Spleen (tissue), 13 donors: ENCODE measurements at places on chromosomes 6 and 20.

DNA sequence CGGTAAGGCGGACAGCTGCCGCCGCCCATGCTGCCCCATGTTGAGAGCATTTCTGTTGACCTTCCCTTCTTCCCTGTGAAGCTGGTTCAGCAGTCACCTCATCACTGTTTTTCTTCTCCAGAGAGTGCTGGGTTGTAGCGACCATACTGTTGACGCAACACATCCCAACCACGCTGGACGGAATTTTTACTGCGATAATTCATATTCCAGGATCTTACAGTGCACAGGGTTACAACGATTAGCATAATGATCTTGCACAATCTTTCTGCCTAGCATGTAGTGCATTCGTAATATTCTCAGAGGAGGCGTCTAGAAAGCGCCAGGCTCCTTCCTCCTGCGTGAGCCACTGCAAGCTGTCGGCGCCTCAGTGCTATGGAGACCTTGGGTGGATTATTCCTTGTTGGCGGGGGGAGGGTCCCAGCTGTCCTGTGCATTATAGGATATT is 137.0 kb downstream of the MTHFD1L start:
- no peak for DNase-seq

DNA sequence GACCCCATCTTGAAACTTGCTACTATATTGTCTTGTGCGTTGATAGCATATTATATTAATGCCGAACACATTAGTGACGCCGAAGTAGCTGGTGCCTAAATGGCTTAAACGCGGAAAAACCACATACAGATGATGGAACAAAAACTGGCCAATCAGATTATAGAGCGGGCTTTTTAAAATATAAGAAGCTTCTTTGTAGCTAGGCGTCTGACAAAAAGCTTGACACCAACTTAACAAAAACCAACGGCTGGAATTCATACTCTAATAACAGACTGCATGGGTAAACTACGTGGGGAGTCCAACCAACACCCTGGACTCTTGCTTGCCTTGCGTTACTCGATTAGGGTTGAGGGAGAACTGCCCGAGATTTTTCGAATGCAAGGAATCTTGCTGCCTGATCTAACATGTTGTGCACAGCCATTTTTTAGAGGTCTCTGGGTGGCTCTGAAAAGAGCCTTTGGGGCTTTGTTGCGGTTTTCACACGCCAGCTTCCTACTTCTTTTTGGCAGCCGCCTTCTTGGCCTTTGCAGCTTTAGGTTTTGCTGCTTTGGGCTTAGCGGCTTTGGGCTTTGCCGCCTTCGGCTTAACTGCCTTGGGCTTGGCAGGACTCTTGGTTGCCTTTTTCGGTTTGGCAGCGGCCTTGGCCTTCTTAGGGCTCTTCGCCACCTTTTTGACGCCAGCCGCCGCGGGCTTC is 45.7 kb downstream of the OR2B2 start:
- DNase-seq, result no peak

- no peak for DNase-seq
Observed at GRCh38 chr6:112760831-112761230, 413.7 kb downstream of the RFPL4B start.

- DNase-seq, result no peak
Observed at GRCh38 chr6:10269814-10270472, 144.9 kb downstream of the TFAP2A start.

DNA sequence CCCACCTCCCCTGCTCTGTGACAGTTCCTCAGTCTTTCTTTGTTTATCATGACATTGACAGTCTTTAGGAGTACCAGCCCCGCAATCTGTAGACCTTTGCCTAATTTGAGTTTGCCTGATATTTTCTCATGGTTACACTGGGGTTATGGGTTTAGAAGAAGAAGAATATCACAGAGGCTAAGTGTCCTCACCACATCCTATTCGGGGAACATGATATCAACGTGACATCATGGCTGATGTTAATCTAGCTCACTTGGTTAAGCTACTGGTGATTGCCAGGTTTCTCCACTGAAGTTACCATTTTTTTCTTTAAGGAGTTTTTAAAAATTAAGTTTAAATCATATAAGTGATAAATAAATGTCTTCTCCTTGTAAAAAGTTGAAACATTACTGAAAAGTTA is 127.5 kb downstream of the CEP57L1 start:
- DNase-seq, result no peak

DNA sequence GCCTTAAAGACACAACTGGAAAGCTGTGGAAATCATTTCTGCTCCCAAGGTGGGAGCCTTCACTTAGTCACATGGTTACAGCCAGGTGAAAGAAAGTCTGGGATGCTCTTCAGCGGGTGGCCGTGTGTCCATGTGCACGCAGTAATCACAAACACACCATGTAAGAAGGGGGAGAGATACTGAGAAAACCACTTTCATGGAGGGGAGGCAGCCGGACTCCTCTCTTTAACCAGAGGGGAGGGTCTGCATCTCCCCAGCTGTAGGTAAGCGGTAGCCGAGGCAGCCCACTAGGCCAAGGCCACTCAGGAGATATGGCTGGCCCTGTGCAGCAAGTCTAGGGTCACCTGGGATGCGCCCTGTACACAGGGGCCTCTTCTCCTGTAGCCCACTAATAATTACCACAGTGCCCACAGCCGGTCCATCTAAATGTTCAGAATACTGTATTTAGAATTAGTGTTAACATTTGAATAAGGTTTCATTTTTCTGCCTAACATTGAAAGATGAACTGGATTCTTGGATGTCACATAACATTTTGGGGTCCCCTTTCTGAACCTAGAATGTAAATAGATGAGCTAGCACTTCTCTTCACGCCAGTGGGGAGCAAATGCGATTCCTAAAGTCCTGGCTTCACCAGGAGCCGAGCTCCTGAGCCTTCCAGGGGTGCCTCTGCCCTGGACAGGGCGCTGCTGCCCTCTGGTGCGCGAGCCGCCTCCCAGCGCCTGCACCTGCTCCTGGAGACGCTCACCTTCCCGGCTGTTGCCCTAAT is 15.9 kb downstream of the GPR31 start:
- peak; percentile 90 for DNase-seq

GRCh38 chr6:100808638-100809275 is 72.4 kb downstream of the ASCC3 start:
- DNase-seq, result no peak

DNA sequence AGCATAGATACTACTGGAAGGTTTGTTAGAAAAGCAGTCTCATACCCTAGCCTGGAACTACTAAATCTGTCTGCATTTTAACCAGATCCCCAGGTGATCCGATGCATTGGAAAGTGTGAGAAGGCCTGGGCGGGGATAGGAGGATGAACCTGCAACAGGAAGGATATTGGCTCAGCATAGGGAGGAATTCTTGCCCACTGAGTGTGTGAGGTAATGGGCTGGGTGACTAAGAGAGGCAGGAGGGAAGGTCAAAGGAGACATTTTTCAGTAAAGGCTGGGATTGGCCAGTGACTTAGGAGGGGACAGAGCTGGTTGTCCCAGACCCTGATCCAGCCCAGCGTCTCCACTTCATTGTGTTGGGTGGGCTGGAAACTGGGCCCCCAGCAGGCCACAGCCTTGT is 191.0 kb upstream of the LRFN2 start:
- no peak for DNase-seq

- DNase-seq, result no peak
Observed at GRCh38 chr20:32037929-32038328, 14.1 kb upstream of the HCK start.

GRCh38 chr6:135796643-135797305 is 54.7 kb upstream of the PDE7B start:
- no peak for DNase-seq

DNA sequence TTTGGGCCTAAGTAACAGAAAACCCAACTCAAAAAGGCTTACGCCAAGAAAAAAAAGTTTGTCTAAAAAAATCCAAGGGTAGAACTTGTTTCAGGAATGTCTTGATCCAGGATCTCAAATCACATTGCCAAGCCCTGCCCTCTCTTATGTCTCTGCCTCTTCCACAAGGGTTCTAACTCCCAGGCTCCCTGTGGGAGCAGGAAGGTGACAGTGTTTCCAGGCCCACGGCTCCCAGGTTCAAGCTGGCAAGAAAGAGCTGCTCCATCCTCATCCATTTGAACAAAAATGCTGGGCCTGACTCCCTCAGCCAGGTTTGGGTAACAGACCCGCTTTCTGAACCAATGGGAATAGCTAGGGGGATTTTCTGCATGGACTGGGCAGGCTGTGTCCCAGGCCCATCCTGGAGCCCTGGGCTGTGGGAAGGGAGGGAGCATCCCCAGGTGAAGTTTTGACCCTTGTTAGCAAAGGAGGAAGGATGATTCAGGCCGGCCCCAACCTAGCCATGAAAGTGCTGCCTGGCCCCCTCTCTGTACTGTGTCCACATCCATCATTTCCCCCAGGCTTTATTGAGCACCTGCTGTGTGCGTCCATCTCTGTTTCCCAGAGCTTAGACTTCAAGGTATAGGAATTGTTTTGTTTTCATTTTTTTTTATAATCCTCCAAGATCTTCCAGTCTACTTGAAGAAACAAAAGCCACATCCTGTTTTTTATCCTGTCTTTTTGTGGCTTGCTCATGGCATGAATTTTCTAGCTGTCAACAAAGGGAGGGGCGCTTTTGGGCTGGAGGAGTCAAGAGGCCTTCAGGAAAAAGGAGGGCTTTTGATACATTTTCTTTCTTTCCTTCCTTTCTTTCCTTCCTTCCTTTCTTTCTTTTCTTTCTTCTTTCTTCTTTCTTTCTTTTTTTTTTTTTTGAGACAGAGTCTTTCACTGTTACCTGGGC is 159.8 kb downstream of the TFAP2C start:
- DNase-seq, result no peak

GRCh38 chr6:133259561-133259960 is 18.4 kb downstream of the EYA4 start:
- DNase-seq, result no peak

DNA sequence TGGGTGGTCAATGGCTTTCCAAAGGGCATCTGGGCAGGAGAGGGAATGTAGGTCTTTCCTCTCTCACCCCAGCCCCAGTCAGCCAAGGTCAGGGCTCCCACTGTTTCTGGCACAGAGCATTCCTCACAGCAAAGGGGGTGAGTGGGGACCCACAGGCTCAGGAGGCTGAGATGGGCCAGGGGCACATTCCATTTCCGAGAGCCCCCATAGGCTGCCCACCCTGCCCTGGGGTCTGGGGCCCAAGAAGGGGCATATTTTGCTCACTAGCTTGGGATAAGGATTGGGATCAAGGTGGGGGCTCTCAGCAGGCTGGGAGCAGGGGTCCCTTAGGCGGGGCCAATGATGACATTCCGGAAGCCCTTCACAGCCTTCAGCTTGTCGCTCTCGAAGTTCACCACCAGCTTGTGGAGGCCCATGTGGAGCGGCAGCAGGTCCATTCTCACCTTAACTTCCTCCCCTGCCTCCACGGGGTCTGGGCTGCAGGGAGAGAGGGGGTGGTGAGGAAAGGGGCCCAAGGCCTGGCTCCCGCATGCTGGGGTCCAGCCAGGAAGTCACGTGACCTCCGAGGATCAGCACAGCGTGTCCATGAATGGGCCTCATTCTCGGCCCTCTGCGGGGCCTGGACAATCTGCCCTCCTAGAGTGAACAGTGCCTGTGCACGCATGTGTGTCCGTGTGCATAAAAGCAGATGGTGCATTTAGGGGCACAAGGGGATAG is 35.0 kb downstream of the TGM2 start:
- DNase-seq, result peak; percentile 37

GRCh38 chr6:75103431-75103830 is 102.4 kb downstream of the COL12A1 start:
- DNase-seq, result no peak

GRCh38 chr6:170139531-170139930 is 151.3 kb downstream of the DLL1 start:
- DNase-seq, result peak; percentile 52

- DNase-seq, result no peak
Observed at GRCh38 chr6:169707772-169708171, 5.8 kb downstream of the C6orf120 start.

DNA sequence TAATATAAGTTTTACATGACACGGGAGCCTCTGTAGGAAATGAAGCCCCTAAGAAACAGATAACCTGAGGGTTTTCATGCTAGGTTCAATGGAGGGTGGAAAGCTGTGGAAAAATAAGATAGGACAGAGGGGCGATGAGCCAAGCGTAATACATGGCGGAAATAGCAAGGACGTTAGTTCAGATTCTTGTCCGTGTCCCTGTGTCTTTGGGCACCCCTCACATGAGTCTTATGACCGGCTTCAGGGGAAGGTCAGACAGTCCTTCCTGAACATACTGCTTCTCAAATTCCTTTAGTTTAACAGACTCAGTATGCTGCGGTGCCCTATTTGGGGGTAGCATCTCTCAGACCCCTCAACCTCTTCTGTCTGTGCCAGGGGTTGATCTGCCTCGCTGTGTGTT is 20.8 kb downstream of the EFCAB8 start:
- DNase-seq, result no peak

DNA sequence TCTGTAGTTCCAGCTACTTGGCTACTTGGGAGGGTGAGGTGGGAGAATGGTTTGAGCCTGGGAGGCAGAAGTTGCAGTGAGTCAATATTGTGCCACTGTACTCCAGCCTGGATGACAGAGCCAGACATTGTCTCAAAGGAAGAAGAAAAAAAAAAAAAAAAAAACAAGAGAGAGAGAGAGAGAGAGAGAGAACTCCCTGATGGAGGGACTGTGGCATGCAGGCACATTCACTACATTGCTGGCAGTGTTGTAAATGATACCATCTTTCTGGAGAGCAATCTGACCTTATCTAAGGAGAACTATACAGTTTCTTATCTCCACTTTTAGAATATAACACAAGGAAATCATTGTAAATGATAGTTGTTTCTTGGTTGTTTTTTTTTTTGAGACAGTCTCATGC is 85.1 kb downstream of the MDN1 start:
- no peak for DNase-seq

DNA sequence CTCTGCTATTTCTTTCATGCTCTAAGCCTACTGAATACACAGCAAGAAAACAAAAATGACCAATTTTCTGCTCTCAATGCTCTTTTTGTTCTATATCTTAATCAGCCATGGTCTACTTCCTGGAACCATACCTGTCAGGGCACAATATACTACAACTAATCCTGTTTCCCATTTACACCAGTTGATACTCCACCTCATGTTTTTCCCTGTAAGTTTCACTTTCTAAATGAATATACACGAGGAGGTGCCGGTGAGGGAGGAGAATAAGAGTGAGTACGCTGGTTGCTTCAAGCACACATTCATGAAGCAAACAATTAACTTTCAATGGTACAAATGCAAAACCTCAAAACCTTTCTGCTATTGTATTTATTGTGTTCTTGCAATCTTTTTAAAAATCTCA is 443.1 kb upstream of the ID4 start:
- DNase-seq, result no peak

GRCh38 chr6:105645156-105645555 is 242.3 kb upstream of the PREP start:
- DNase-seq, result no peak

GRCh38 chr20:34888468-34888867 is 12.1 kb downstream of the ACSS2 start:
- DNase-seq, result no peak

DNA sequence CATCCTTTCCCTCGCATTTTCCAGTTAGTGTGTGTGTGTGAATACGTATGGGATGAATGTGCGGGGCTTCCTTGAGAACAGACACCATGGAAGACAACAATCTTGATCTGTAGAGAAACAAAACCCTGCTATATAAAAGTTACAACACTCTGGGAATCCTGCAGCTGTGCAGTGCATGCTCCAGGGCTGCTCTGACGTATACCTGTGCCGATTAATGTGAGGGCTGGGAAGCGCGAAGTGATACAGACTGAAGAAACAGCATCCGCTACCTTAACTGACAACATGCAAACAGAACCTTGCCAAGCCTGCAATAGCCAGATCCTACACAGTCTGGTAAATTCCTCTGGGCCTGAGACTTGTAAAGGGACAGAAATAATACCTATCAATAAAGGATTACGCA is 31.6 kb upstream of the MTRF1L start:
- DNase-seq, result no peak
